SJCRH30 (cell line): ENCODE measurements at places on chromosomes 1 and 21. TPM values are rescaled to one million over a fixed set of nuclear protein-coding genes. Genes with fewer than 3 reads are reported as not detected.
A peak's percentile ranks its signal among the peaks of the same experiment; 100 is the strongest.

GRCh38 chr1:3774946-3775489 is 2.5 kb downstream of the SMIM1 start:
- DNase-seq: peak; percentile 76

GRCh38 chr1:203858055-203858454 is 3.3 kb upstream of the SNRPE start:
- DNase-seq: no peak

- peak; percentile 37 for DNase-seq
Observed at GRCh38 chr1:171226747-171227370, 21.4 kb upstream of the FMO1 start.

- DNase-seq: no peak
Observed at GRCh38 chr1:47416319-47417169, 459 bp downstream of the FOXE3 start.

DNA sequence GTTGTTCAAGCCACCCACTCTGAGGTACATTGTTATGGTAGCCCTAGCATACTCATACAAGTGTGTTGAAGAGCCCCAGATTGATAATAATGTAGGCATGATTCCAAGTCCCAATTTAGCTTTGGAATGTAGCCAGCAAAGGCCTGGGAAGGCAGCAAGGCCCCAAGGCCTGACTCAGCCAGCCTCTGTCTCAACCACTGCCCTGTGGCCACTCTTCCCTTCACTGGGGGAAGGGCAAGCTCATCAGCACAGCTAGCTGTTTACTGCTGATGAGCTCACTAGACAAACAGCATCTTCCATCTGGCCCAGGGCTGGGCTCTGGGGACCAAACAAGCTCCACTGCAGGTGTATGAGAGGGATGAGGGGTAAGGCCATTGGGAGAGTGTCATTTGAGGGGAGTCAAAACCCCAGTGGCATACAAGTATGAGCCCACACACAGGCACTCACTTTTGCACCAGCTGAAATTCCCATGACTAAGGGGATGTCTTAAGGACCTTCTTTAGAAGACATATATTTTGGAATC is 2.2 kb upstream of the IRF6 start:
- peak; percentile 67 for DNase-seq

GRCh38 chr1:89975540-89976125 is 19.3 kb upstream of the ZNF326 start:
- DNase-seq: no peak

- no peak for DNase-seq
Observed at GRCh38 chr1:207051191-207051943, at the start of gene YOD1. Gene YOD1 (minus strand): TSS chr1:207051208. CDS start chr1:207051030, 178 bp downstream.

GRCh38 chr1:66852870-66853269 is 51.8 kb upstream of the INSL5 start:
- DNase-seq: no peak

- DNase-seq: no peak
Observed at GRCh38 chr1:99236756-99237155, 27.5 kb upstream of the PLPPR4 start.

- DNase-seq: peak; percentile 9
Observed at GRCh38 chr1:161905269-161905884, 118.3 kb downstream of the OLFML2B start.

DNA sequence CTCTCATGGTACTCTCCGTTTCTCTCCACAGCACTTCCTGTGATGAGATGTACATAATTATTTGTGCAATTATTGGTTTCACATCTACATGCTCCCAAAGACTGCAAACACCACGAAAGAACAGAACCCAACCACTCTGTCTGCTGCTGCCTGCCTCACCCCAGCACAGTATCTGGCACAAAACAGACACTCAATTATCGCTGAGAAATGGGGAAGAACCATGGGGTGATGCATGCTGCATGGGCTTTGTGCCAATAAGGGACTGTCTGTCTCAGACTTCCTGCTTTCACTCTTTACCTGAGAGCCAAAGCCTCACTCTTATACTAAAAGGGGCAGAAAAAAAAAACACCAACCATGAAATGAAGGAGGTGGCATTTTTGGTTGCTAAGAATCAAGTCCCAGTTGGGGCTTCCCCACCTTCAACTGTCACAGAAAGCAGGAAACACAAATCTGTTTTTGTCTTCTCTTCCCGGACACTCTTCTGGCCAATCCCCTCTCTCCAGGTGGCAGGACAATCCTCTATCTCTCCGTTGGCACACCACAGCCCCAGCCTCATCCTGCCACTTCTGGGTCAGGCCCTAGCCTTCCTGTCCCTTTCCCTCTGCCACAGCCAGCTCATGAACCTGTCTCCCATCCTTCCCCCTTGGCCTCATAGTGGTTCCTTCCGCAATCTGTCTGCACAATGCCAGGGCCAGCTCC is 82.0 kb downstream of the TGFBR3 start:
- no peak for DNase-seq

DNA sequence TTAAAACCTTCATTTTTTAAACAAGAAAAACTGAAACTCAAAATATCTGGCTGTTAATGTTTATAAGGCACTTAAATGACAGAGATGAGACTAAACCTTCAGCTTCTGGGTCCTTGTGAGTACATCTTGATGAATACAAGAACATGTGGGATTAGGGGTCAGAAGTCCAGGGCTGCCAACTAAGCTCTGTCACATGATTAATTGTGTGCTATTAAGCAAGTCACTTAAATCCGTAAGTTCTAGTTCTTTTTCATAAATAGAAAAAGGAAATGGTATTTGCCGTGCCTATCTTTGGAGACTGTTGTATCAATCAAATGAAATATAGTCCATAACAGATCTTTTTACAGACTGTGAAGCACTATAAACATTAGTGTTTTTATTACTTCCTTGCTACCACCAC is 43.2 kb upstream of the KCTD3 start:
- DNase-seq: no peak

- no peak for DNase-seq
Observed at GRCh38 chr1:6989212-6990159, 204.2 kb downstream of the CAMTA1 start.

The C8B gene
- total RNA-seq: not detected in 2 replicates

The CYP2J2 gene
- 1.9 and 2.6 TPM in 2 replicates for total RNA-seq

The BTBD19 gene
- total RNA-seq: 0.43 and 1.4 TPM in 2 replicates

The GBP1 gene
- total RNA-seq: 0.15 and 0.30 TPM in 2 replicates

The CRYAA gene
- not detected in 2 replicates for total RNA-seq

The UBASH3A gene
- total RNA-seq: not detected in 2 replicates

The LPGAT1 gene
- 69.6 and 70.0 TPM in 2 replicates for total RNA-seq
